ENCODE measurements at places on chromosomes 6 and 20.

GRCh38 chr6:83403191-83403590 is 27.7 kb downstream of the ME1 start:
- no peak overlapping the region for H3K27ac ChIP-seq
- DNase-seq, result no peak
- H3K4me1 ChIP-seq, result no peaks in the 10 kb centered on the region
- peaks cover 4% of the 10 kb centered on the region for H3K36me3 ChIP-seq

- no peaks in the 10 kb centered on the region for H3K36me3 ChIP-seq
- no peak for DNase-seq
- no peak overlapping the region for H3K4me3 ChIP-seq
- H3K27ac ChIP-seq, result no peak overlapping the region
These were observed 24.6 kb downstream of the VSTM2L start for GRCh38 chr20:37927410-37928095.

DNA sequence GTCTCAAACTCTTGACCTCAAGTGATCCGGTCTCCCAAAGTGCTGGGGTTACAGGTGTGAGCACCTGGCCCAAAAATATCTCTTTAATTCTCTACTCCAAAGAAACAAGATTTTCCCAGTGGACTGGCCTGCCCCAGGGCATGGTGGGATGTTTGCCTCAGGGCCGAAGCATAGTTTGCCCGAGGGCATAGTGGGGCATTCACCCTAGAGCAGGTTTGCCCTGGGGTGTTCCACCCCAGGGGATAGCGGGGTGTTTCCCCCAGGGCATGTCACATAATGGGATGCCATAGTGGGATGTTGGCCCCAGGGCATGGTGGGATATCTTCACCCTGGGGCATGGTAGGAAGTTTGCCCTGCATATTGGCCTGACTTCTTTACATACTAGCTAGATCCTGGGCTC is 97.2 kb downstream of the VEGFA start:
- H3K27me3 ChIP-seq, result no peaks in the 10 kb centered on the region
- H3K36me3 ChIP-seq, result no peaks in the 10 kb centered on the region
- H3K27ac ChIP-seq, result no peak overlapping the region
- H3K4me1 ChIP-seq, result no peaks in the 10 kb centered on the region

- H3K4me1 ChIP-seq, result no peaks in the 10 kb centered on the region
- H3K27me3 ChIP-seq, result no peaks in the 10 kb centered on the region
- no peaks in the 10 kb centered on the region for H3K36me3 ChIP-seq
- no peak for DNase-seq
These were observed 1395.9 kb downstream of the EPHA7 start for GRCh38 chr6:92023410-92023966.

GRCh38 chr20:4091490-4092479 is 76.4 kb upstream of the RNF24 start:
- H3K27ac ChIP-seq, result no peak overlapping the region
- no peaks in the 10 kb centered on the region for H3K36me3 ChIP-seq
- peak; percentile 56 for DNase-seq
- peaks cover 9% of the 10 kb centered on the region for H3K4me1 ChIP-seq
- no peak overlapping the region for H3K4me3 ChIP-seq

DNA sequence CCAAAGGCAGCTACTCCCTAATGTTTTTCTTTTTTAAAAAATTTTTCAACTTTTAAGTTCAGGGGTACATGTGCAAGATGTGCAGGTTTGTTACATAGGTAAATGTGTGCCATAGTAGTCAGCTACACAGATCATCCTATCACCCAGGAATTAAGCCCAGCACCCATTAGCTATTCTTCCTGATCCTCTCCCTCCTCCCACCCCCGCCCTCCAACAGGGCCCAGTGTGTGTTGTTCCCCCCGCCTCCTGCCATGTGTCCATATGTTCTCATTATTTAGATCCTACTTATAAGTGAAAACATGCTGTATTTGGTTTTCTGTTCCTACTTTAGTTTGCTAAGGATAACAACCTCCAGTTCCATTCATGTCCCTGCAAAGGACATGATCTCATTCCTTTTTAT is 12.4 kb downstream of the TRIM15 start:
- peaks cover 11% of the 10 kb centered on the region for H3K4me1 ChIP-seq
- peaks cover 2% of the 10 kb centered on the region for H3K36me3 ChIP-seq
- H3K4me3 ChIP-seq, result no peak overlapping the region
- peaks cover 21% of the 10 kb centered on the region for H3K27me3 ChIP-seq
- DNase-seq, result no peak

- no peaks in the 10 kb centered on the region for H3K4me1 ChIP-seq
- DNase-seq, result no peak
- no peaks in the 10 kb centered on the region for H3K36me3 ChIP-seq
- no peak overlapping the region for H3K27ac ChIP-seq
- no peak overlapping the region for H3K4me3 ChIP-seq
These were observed 5.2 kb upstream of the MAK start for GRCh38 chr6:10843554-10843953.

GRCh38 chr6:35719830-35720733 is 16.8 kb upstream of the ARMC12 start:
- DNase-seq, result peak; percentile 65
- no peaks in the 10 kb centered on the region for H3K36me3 ChIP-seq
- H3K27me3 ChIP-seq, result no peaks in the 10 kb centered on the region
- H3K4me1 ChIP-seq, result peaks cover 28% of the 10 kb centered on the region
- peak overlapping the region; percentile 3 for H3K4me3 ChIP-seq

DNA sequence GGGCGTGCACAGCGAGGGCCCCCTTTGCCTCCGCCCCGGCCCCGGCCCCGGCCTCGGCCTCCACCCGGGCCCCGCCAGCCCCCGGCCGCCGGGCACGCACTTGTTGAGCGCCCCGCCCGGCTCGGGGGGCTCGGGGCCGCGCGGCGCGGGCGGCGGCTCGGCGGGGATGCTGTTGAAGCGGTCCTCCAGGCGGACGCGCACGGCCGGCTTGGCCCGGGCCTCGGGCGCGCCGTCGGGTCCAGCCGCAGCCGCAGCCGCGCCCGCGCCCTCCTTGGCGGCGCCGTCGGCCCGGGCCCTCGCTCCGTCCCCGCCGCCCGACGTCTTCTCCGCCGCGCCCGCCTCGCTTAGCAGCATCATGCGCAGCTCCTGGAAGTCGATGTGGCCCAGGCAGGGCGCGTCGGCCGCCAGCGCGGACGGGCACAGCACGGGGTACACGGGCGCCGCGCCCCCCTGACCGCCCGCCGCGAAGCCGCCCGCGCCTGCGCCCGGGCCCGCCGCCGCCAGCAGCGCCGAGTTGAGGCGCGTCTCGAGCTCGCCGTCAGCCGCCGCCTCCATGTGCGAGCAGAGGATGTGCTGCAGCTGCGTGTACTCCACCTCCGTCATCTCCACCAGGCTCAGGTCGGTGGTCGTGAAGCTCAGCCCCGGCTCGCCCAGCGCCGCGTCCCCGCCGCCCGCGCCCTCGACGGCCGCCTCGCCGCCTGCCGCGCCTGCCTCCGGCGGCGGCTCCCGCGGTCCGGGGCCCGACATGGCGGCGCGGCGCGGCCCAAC is 514 bp downstream of the TCFL5 start:
- H3K4me1 ChIP-seq, result peaks cover 4% of the 10 kb centered on the region
- peaks cover 15% of the 10 kb centered on the region for H3K27me3 ChIP-seq
- H3K27ac ChIP-seq, result no peak overlapping the region

DNA sequence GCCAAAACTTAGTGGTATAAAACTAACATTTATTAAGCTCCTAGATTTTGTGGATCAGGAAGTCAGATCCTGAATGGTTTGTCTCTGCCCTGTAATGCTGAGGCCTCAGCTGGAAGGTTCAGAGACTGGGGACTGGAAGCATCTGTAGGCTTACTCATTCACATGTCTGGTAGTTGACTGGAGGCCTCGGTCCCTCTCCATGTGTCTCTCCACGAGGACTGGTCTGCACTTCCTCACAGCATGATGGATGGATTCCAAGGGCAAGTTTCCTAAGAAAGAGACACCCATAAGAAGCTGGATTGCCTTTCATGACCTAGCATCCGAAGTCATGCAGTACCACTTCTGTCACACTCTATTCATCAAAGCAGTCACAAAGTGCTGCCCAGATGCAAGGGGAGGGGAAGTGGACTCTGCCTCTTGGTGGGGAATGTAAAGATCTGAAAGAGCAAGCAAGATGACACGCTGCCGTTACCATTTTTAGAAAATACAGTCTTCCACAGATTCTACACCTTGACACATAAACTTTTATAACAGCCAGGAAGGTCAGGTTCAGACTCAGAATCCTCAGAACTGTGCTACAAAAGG is 17.2 kb upstream of the MDGA1 start:
- peak; percentile 28 for DNase-seq
- no peaks in the 10 kb centered on the region for H3K4me1 ChIP-seq
- H3K27ac ChIP-seq, result no peak overlapping the region
- H3K4me3 ChIP-seq, result no peak overlapping the region

DNA sequence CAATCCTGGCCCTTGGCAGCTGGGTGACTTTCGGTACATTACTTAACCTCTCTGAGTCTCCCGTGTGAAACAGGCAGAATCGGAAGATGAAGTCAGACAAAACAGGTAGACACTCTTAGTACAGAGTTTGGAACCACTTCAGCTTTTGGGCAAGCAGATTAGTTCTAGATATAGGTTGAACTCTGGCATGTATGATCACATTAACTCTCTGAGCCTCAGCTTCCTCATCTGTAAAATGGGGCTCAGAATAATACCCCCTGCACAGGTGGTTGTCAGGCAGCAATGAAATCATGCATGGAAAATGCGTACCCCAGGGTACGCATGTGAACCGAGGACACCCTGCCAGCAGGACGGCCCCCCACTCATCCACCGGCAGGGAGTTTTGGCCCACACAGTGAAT is 87.7 kb downstream of the KCNB1 start:
- peaks cover 5% of the 10 kb centered on the region for H3K27me3 ChIP-seq
- DNase-seq, result no peak
- peak overlapping the region; percentile 1 for H3K27ac ChIP-seq
- no peak overlapping the region for H3K4me3 ChIP-seq
- no peaks in the 10 kb centered on the region for H3K36me3 ChIP-seq

- no peak overlapping the region for H3K4me3 ChIP-seq
- no peaks in the 10 kb centered on the region for H3K4me1 ChIP-seq
- H3K27me3 ChIP-seq, result no peaks in the 10 kb centered on the region
- no peak for DNase-seq
These were observed 145.1 kb downstream of the RIMS1 start for GRCh38 chr6:72031471-72031870.

DNA sequence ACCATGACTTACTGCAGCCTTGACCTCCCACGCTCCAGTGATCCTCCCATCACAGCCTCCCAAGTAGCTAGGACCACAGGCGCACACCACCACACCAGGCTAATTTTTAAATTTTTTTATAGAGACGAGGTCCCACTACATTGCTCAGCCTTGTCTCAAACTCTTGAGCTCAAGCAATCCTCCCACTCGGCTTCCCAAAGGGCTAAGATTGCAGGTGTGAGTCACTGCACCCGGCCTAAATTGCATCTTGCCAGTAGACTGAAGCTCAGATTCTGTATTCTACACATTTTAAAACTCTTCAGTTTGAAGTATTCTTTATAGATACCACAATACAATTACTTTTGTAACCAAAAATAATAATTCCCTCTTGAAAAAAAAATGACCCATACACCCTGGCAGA is 11.4 kb downstream of the NUDT3 start:
- no peaks in the 10 kb centered on the region for H3K36me3 ChIP-seq
- no peak overlapping the region for H3K4me3 ChIP-seq
- H3K4me1 ChIP-seq, result no peaks in the 10 kb centered on the region

- no peak for DNase-seq
- H3K4me3 ChIP-seq, result no peak overlapping the region
- no peaks in the 10 kb centered on the region for H3K27me3 ChIP-seq
- no peaks in the 10 kb centered on the region for H3K36me3 ChIP-seq
- no peaks in the 10 kb centered on the region for H3K4me1 ChIP-seq
- H3K27ac ChIP-seq, result no peak overlapping the region
These were observed 386.0 kb upstream of the ARID1B start for GRCh38 chr6:156391061-156391672.

DNA sequence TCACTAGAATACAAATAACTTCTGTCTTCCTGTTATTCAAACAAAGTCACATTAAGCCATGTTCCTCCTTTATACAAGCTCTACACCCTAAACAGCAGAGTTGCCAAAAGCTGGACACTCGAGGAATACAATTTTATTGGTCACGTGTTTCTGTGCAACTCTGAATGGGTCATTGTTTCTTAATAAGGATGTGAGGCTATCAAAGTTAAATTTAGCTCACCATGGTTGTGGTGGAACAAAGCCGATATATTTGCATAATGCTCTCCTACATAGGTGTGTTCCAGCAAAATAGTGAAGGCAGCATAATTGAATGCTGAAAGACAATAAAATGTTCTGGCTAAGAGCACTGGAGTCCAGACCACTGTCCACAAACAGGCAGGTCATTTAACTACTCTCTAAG is 36.9 kb upstream of the CD2AP start:
- DNase-seq, result no peak
- no peaks in the 10 kb centered on the region for H3K4me1 ChIP-seq
- no peaks in the 10 kb centered on the region for H3K27me3 ChIP-seq
- no peak overlapping the region for H3K27ac ChIP-seq
- no peak overlapping the region for H3K4me3 ChIP-seq

DNA sequence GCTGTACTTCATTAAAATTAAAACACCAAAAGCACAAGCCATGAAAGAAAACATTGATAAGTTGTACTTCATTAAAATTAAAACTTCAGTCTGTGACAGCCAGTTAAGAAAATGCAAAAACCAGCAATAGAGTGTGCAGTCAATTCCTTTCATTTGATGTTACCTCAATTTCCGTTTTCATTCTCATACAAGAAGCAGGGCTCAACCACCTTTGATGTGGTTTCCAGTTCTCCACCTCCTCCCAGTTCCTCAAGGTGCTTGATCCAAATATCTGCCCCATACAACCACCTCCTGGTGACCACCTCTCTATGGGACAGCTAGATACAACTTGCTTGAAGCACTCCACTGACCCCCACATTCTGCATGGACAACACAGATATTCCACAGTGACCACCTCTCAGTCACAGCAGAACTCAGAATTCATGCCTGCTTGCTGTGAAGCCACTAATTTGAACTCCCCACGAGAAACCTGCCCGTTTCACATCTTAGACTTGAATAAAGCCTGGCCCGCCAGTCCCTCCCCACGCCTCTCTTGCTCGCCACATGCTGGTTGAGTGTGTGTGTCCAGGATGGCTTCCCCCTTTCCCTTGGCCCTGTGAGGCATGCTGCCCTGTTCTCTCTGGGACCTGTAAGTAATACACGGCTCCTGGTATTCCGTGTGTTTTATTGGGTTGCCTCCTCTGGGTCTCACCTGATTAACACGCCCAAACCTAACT is 66.1 kb downstream of the FAM50B start:
- H3K27ac ChIP-seq, result no peak overlapping the region
- H3K27me3 ChIP-seq, result no peaks in the 10 kb centered on the region
- H3K36me3 ChIP-seq, result no peaks in the 10 kb centered on the region

- peak; percentile 100 for DNase-seq
- peaks cover 68% of the 10 kb centered on the region for H3K27me3 ChIP-seq
- peak within 1 kb of the TSS; percentile 65 for H3K4me3 ChIP-seq
- H3K27ac ChIP-seq, result peak within 1 kb of the TSS; percentile 81
- peaks cover 19% of the 10 kb centered on the region for H3K4me1 ChIP-seq
- H3K36me3 ChIP-seq, result no peaks in the 10 kb centered on the region
These were observed at the start of gene RPS6KA2 for GRCh38 chr6:166627033-166627874. Gene RPS6KA2, minus strand, starts transcription at chr6:166627251. Its CDS starts 232 bp downstream, at chr6:166627019.

DNA sequence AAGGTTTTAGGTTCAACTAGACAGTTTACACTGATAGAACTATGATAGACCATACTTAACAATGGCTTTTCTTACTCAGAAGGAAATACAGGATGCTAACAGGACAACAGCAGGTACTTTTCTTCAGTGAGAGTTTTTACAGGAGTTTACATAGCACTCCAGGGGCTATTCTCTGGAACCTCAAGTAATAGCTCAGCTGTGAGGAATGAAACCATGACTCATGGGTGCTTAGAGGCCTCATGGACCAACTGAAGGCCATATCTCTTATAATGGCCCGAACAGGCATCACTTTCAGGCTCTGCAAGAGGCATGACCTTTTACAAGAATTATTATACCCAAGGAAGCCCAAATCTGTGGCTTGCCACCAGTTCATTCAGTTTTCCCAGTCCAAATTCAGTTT is 31.8 kb downstream of the TREML1 start:
- H3K4me3 ChIP-seq, result no peak overlapping the region
- no peak for DNase-seq
- no peaks in the 10 kb centered on the region for H3K27me3 ChIP-seq
